ENCODE measurements at places on chromosomes 6 and 20.

DNA sequence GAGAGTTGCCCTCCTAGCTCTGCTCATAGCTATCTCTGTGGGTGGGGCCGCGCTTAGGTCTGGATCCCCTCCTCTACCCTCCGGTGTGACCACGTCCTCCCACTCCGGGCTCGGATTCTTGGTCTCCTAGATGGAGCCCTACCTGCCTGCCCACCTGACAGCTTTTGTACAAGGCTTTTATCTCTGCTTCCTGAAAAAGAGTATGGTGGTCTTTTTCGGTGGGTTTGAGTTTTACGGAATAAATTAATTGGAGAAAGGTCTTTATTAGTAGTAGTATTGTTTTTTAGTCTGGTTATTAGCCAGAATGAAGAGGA lies 773 bp downstream of the SMAP1 start:
- peak; percentile 48 for DNase-seq

DNA sequence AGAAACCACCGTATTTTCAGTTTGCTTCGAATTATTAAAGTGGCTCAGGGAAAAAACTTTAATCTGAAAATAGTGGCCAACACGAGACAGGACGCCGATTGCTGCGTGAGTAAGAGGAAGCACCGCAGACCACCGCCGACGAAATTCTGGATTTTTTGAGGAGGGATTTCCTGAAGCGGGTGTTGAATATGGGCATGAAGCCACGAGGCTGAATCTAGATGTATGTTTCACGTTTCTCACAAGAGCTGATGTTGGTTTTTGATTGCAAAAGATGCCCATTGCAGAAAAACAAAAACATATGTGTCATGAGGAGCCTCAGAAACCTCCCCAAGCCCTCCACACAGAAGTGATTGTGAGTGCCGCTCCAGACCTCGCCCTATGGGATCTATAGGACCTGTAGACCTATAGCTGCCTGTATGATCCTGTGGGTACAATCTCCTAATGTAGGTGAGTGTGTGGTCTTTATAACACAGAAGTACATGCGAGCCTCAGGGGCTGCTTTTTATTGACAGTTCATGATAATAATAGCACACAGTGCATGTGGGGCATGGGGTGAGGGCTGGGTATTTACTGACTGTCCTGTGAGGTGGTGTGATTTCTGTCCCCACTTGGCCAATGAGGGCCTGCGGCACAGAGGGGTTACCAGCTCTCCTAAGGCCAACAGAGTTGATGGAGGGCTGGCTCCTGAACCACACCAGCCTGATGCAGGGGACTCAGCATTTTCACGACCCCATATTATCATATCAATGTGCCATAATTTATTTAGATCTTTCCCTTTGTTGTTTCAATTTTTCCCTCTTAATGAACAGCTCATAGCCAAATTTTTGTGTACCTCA lies 243.9 kb downstream of the DLL1 start:
- DNase-seq: no peak

DNA sequence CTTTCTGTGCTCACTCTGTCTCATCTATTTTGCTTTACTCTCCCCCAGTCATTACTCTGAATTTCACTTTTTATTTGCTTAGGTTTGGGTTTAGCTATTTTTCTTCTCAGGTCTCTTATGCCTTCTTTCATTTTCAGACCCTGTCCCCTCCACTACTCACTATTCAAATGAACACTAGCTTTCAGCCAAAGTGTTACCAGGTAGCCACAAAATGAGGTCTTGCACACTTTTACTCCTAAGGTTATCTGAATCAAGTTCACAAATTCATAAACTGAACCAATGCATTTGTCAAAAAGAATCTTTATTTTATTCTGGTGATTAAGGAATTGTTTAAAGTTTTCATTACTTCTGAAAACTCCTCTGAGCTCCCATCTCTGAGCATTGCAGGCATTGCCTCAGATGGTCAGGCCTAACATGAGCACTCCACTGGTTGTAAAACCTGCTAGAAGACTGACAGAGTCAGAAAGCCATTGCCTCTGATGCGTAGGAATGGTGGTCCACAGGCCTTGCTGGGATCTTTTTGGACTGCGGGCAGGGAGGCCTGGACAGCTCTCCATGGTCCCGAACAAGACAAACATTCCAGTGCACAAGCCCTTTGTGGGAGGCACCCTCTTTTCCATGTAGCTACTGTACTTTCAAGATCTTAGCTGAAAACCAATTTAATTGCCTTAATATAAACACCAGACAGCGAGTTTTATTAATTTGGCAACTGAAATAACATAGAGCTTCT lies 48.5 kb downstream of the FYN start:
- DNase-seq: no peak

DNA sequence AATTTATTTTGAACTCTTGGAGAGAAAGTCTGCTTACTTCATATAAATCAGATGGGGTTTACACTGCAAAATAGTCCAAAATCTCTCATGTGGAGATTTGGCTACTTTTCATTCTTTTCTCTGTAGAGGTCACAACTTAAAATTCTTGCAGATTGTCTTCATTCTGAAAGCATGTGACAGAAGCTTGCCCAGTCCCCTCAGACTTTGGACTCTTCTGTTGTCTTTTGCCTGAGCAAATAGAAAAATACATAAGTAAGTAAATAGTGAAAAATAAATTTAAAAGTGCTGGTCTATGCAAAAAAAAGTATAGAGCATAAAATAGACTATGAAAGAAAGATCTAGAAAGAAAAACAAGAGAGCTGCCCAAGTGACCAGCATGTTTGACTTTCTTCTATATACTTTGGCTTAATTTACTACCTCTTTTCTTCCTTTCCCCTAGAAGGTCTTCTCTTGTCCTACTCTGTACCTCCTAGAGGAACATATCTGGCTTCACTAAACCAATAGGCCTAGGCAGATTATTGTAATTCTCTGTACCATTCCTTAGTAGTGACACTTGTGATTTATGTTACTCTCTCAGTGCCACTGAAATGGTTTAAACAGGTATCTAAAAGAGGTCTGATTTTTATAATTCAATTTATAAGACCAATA lies 260.9 kb downstream of the TENT5A start:
- DNase-seq: no peak

DNA sequence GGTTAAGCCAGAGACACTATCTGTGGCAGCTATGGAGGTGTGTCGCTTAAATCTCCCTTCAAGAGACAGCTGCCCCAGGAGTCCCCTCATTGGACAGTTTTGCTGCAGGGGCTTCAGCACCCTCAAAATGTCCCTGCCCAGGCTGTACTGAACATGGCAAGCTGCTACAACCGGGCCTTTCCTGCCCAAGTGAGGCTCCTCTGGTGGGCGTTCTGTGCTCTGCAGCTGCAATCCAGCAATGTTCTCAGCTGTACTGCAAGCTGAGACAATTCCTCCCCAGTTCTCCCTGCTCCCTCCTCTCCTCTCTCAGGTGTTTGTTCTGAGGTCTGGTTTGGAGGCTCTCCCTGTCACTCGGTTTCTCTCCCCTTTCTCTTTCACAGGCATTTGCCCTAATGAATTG lies 190.8 kb upstream of the LAMP5 start:
- no peak for DNase-seq

DNA sequence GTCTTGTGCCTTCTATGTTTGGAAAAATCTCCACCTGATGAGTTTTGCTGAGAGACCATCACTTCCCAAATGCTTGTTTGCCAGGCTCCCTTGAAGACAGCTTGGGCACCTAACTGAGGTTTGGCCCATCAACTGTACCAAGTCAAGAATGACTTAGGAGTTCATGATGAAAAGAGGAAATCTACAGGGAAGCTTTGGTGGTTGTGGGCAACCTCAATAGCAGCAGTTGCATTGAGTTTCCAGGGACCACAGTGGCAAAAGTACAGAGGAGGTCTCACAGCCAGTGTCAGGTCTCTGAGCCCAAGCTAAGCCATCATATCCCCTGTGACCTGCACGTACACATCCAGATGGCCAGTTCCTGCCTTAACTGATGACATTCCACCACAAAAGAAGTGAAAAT lies 49.7 kb upstream of the PHACTR1 start:
- DNase-seq: no peak

DNA sequence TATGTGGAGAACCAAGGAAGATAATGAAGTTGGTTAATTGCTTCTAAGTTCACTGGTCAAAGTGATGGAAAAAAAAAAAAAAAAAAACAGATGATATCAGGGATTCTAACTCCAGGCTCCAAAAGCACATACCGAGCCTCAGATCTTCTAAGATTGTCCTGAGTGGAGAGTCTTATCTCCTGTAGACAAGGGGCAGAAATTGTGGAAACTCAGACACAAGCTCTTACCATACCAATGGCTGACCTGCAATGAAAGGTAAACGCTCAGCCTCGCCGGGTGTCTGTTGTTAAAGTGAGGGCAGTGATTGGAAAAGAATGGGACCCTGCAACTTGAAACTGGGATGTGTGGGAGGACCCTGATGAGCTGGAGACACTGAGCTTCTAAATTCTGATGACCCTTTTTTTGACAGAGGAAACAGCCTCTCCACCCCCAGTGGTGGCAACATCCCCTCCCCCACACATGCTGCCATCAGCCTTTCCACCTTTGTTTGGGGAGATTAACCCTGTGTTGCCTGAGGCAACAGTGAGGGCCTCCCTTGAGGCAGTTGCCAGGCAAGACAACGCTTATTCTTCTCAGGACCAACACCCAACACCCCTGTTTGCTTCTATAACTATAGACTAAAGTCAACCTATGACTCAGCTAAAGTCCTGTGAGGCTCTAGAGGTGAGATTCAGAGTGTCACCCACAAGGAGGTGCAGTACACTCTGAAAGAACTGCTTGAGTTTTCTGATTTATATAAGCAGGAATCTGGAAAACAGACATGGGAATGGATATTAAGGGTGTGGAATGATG lies 154.0 kb downstream of the THBS2 start:
- no peak for DNase-seq

DNA sequence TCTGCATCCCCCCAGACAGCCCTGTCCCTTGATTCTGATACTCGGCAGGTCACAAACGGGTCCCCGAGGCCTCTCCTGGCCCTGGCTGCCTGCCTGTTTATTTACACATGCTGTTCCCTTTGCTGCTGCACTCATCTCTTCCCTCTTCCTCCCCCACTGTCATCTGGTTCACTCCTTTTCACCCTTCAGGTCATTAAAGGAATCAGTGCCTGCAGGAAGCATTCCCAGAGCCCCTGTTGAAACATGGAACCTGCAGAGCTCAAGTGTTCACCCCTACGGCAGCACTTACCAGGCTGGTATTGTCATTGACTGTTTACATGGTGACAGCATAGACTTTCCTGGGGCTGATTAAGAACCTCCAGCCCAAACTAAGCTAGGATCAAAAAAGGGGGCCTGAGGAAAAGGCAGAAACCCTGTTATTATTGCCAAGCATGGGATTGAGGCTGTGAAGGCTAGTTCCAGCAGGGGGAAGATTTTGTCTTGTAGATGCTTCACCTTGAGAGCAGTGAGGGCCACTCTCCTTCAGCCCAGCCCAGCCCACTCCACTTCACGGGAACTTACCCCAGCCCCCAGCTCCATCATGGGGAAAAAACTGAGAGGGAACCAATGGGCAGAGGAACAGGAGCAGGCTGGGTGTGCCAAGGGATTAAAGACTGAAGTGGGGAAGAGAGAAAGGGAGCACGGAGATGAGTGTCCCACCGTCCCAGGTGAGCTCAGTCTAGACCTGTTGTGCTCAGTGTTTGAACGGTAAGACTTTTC lies 73.2 kb downstream of the JPH2 start:
- no peak for DNase-seq

DNA sequence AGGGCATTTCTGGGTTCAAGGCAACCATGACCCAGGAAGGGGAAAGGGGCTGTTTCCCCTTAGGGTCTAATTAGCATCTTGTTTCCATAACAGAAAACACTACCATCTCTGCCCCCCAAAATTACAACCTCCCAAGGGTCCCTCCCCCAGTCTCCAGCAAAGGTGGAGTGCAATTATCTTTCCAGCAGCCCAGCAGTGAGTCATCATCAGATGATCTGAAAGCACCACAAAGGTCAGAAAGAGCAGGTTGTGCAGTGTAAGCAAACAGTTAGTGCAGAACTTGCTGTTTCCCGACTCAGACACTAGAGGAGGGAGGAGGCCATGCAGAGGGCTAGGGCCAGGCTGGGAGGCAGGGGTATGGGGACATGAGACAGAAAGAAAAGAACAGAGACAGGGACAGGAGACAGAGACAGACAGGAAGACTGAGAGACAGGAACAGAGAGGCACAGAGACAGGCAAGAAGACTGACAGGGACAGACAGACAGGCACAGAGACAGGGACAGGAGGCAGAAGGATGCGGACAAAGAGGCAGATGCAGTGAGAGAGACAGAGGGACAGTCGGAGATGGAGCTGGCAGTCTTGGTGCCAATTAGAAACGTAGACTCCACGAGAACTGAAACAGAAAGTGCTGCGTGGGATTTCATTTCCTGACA lies 62.5 kb downstream of the PYGB start:
- DNase-seq: peak; percentile 82

- DNase-seq: peak; percentile 27
Observed at GRCh38 chr6:150981095-150981494, 115.6 kb downstream of the MTHFD1L start.

Data from GM10248 (cell line).